ENCODE measurements at places on chromosomes 3 and 15.

DNA sequence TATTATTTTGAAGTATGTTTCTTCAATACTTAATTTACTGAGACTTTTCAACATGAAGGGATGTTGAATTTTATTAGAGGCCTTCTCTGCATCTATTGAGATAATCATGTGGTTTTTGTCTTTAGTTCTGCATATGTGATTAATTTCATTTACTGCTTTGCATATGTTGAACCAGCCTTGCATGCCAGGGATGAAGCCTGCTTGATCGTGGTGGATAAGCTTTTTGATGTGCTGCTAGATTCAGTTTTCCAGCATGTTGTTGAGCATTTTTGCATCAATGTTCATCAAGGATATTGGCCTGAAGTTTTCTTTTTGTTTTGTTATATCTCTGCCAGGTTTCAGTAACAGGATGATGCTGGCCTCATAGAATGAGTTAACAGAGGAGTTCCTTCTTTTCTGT is 134.4 kb downstream of the RSRC1 start:
- no peak for DNase-seq

GRCh38 chr15:58212909-58213526 is 74.8 kb downstream of the AQP9 start:
- DNase-seq: no peak

GRCh38 chr15:58154769-58155168 is 16.6 kb downstream of the AQP9 start:
- no peak for DNase-seq

DNA sequence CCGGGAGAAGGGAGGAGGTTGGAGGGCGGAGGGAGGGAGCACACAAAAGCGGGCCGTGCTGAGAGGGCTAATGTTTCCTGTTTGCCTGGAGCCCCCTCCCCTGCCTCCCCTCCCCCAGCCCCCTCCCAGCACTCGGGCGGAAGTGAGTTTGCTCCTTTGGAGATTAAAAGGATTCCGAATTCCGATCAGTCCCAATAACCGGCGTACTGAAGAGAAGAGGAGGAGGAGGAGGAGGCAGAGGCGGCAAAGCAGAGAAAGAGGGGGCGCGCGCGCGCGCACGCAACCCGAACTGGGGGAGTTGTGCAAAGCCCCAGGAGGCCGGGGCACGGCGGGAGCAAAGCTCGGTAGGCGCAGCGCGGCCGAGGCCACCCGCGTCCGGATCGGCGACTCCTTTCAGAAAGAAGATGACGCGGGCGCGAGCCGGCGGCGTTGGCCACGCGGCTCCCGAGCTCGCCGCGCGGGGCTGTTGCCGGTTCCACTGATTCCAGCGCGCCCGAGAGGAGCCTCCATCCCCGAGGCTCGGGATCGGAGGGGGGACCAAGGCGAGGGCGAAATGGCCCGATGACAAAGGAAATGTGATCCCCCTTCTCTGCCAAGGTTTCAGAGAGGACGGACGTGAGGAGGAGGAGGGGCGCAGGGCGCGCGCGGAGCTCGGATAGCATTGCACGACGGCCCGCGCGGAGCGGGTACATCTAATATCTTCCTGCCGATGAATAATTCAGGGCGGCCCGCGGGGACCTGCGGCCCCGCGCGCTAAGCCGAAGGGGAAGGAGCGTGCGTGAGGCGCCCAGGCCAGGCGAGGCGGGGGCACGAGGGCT is 1.1 kb upstream of the TRIM71 start:
- peak; percentile 16 for DNase-seq

DNA sequence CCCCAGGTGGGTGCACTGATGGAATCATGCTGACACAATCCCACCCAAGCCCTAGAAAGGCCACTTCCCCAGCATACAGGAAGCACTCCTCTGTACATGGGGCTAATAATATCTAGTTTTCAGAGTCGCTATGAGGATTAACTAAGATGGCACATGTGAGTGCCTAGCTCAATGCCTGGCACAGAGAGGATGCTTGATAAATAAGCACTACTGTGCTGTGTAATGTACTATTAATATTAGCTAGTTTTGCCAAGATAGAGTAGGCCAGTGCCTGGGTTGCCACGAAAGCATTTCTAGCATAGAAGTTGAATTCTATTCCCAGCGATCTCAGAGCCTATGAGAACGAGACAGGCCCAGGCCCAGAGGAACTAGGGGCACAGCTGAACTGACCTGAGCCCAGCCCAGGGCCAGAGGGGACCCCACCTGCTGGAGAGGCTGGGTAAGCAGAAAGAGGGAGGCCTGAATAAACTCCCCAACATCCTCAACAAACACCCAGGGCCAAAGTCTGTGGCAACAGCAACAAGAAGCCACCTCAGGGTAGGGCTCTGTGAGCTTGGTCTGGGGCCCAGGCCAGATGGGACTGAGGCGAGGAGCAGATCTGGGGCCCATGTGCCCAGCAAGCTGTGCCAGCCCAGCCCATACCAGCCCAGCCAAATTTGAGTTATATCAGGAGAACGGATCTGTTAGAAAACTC is 7.6 kb upstream of the SEMA7A start:
- DNase-seq: no peak

GRCh38 chr15:100050877-100051786 is 290.6 kb downstream of the ADAMTS17 start:
- no peak for DNase-seq

DNA sequence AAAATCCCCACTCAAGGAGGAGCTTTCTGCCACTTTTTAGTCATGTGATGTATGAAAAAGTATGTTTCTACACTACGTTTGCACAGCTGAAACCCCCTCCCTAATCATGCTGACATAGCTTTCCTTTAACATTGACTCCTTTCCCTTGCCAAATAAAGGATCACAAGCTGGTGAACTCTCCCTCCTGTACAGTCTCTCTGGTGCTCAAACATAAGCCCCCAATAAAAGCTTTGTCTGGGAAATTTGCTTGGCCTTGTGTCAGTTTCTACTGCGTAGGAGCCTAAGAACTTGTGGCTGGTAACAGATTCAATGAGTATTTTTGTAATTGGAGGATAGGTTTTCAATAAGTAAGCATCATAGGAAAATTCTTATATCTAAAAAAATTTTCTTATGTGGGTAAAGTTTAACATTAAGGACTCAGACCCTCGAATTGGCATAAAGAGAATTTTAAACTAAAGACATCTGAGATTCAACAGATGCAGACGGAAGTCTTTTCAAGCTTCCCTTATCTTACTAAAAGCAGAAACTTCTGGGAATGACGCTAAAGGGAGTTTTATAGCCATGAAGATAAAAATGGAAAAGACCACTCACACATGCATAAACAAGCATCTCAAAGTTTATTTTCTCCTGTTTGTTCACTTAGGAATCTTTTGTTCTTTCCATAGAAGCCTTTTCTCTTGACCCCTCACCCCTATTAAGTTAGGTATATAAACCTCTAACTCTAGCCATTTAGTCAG is 44.1 kb upstream of the P2RY1 start:
- no peak for DNase-seq

- no peak for DNase-seq
These were observed 159.1 kb upstream of the EOMES start for GRCh38 chr3:27880969-27881892.
